Vagina (tissue), 2 donors: ENCODE measurements at places on chromosomes 16 and 17. TPM values are rescaled to one million over a fixed set of nuclear protein-coding genes. Genes with fewer than 3 reads are reported as not detected.

DNA sequence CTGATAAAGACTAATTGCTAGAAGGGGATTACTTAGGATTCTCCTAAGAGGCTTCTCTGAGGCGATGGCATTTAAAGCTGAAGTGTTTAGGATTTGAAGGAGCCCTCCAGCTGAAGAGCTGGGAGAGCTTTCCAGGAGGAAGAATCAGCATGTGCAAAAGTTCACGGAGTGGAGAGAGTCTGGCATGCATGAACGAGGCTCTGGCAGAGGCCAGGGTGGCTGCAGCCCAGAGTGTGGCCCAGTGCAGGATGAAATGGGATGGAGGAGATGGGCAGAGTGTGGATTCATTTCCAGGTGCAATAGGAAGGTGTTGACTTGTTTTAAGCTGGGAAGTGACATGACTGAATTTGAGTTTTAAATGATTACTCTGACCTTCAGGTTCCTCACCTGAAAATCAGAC, 249.0 kb upstream of the CCL2 start:
- H3K27ac ChIP-seq = no peak overlapping the region
- no peaks in the 10 kb centered on the region for H3K27me3 ChIP-seq
- no peaks in the 10 kb centered on the region for H3K36me3 ChIP-seq
- no peak overlapping the region for H3K4me3 ChIP-seq

- DNase-seq = no peak
- H3K4me3 ChIP-seq = no peak overlapping the region
- H3K27ac ChIP-seq = no peak overlapping the region
- no peaks in the 10 kb centered on the region for H3K27me3 ChIP-seq
- no peaks in the 10 kb centered on the region for H3K36me3 ChIP-seq
- no peaks in the 10 kb centered on the region for H3K4me1 ChIP-seq
These were observed 23.7 kb downstream of the PIPOX start for GRCh38 chr17:29066606-29067005.

GRCh38 chr16:70695331-70696070, 9.6 kb upstream of the MTSS2 start:
- H3K4me3 ChIP-seq = no peak overlapping the region
- H3K36me3 ChIP-seq = no peaks in the 10 kb centered on the region
- DNase-seq = no peak
- H3K27ac ChIP-seq = peak overlapping the region; percentile 98
- H3K27me3 ChIP-seq = no peaks in the 10 kb centered on the region

DNA sequence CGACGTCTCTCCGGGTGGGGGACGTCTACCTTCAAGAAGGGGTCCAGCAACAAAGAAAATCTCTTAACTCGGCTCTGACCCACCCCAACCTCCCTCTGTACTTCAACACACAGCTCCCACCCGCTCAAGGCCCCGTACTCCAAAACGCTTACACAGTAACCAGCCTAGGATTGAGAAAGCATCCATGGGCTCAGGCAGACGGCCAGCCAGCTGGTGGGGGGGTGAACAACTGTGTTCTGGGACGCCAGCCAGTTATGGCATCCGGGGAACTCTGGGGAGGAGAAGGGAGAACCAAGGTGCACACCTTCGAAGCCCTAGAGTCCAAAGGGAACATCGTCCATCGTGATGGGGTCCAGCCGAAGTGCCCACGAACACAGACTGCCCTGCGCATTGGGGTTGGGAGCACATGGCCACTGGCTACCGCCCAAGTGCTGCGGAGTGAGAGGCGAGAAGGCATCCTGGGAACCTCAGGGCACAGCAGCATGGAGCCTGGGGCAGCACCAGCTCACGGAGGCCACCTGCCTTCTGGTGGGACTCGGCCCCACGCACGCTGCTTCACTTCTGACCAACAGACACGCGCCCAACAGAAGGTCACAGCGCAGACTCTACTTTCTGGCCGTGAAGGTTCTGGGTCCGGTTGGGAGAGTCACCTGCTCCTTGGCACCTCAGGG, 14.3 kb downstream of the SLC16A3 start:
- no peaks in the 10 kb centered on the region for H3K27me3 ChIP-seq
- H3K4me1 ChIP-seq = peaks cover 95% of the 10 kb centered on the region
- H3K27ac ChIP-seq = peak overlapping the region; percentile 85
- H3K36me3 ChIP-seq = no peaks in the 10 kb centered on the region

DNA sequence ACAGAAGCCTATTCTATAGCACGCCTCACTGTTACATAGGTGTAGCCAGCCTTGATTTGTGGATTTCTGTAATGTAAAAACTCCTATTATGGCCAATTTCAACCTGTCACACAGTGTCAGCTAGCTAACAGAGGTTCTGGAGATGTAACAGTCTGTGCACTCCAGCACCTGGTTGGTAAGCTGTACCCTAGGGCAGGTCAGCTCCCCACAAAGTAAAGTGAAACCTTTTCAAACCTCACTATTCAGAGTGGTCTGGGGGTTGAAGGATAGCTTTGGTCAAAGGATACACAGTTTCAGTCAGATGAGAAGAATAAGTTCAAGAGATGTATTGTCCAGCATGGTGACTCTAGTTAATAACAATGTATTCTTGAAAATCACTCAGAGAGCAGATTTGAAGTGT, 28.5 kb upstream of the TBX2 start:
- H3K4me3 ChIP-seq = no peak overlapping the region
- H3K27me3 ChIP-seq = no peaks in the 10 kb centered on the region
- H3K4me1 ChIP-seq = no peaks in the 10 kb centered on the region
- H3K27ac ChIP-seq = no peak overlapping the region
- DNase-seq = no peak

DNA sequence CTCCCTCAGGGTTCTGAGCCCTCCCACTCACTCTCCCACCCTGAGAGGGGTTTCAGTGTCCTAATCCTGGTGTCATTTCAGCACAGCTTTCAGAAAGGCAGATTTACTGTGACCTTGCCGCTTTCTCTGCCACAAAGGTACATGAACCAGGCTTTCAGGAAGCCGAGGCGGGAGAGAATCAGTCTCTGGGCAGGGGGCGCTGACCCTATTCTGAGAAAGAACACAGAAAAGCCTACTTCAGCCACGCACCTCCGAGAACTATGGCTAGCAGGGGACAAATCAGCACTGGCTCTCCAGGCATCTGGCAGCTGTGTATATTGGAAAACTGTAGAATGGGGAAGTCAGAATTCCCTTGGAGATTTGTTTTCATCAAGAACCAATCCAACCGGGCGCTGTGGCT, 57.7 kb upstream of the BCAR1 start:
- H3K27me3 ChIP-seq = no peaks in the 10 kb centered on the region
- no peaks in the 10 kb centered on the region for H3K36me3 ChIP-seq
- H3K27ac ChIP-seq = no peak overlapping the region
- no peak for DNase-seq
- no peak overlapping the region for H3K4me3 ChIP-seq

DNA sequence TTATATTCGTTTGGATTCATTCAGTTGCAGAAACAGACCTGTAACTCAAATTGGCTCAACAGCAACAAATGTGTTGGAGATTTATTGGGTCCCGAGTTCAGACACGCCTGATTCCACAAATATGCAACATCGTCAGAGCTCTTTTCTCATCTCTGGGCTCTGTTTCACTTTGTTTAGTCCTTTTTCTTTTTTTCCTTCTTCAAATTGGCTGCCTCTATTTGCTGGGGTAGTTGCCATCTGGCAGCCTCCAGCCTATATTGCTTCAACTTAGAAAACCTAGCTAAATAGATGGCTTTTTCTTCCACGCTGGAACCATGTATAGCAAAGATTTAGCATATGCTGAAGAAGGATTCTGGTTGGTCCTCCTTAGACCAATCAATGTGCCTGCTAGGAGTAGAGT, 398.5 kb downstream of the RBFOX1 start:
- H3K36me3 ChIP-seq = no peaks in the 10 kb centered on the region
- no peak for DNase-seq
- no peaks in the 10 kb centered on the region for H3K4me1 ChIP-seq
- no peak overlapping the region for H3K27ac ChIP-seq
- H3K27me3 ChIP-seq = no peaks in the 10 kb centered on the region
- no peak overlapping the region for H3K4me3 ChIP-seq

DNA sequence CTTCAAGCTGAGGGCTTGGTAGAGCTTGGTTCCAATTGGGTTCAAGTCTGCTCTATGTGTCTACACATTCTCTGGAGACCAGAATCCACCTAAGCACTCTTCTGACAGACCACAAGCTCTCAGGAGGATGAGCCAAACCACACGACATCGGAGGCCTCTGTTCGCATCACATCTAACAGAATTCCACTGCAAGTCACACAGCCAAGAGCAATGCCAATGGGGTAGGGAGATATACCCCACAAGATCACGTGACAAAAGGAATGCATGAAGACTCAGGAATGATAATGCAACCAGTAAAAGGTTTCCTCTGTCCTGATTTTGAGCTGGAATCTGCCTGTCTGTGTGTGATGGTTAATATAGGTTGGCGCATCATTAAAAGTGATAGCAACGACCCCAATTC, 46.6 kb upstream of the RPL38 start:
- H3K36me3 ChIP-seq = no peaks in the 10 kb centered on the region
- no peak for DNase-seq
- H3K27me3 ChIP-seq = no peaks in the 10 kb centered on the region
- peaks cover 13% of the 10 kb centered on the region for H3K4me1 ChIP-seq
- H3K27ac ChIP-seq = no peak overlapping the region

GRCh38 chr17:81311946-81312345, 16.8 kb upstream of the SLC38A10 start:
- H3K27me3 ChIP-seq = no peaks in the 10 kb centered on the region
- no peak for DNase-seq
- peaks cover 21% of the 10 kb centered on the region for H3K4me1 ChIP-seq
- no peaks in the 10 kb centered on the region for H3K36me3 ChIP-seq

The ATP2A3 gene
- total RNA-seq = 15.5 TPM

The ETV4 gene
- 5.4 TPM for total RNA-seq

The PRAC2 gene
- not detected for total RNA-seq
